Memory B cell (primary cell): ENCODE measurements at places on chromosomes 2 and 18.

GRCh38 chr2:230569298-230569697 lies 143.3 kb upstream of the CAB39 start:
- no peaks in the 10 kb centered on the region for H3K27me3 ChIP-seq
- H3K4me3 ChIP-seq: no peak overlapping the region
- no peak for DNase-seq
- H3K36me3 ChIP-seq: peaks cover 25% of the 10 kb centered on the region
- no peak overlapping the region for H3K27ac ChIP-seq
- peaks cover 9% of the 10 kb centered on the region for H3K4me1 ChIP-seq

DNA sequence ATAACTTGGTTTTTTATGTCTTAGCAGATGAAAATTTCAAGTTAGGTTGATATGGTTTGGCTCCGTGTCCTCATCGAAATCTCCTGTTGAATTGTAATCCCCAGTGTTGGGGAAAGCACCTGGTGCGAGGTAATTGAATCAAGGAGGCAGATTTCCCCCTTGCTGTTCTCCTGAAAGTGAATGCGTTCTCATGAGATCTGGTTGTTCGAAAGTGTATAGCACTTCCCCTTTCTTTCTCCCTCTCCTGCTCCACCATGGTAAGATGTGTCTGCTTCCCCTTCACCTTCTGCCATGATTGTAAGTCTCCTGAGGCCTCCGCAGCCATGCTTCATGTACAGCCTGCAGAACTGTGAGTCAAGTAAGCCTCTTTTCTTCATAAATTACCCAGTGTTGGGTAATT lies 242.1 kb upstream of the TNP1 start:
- no peaks in the 10 kb centered on the region for H3K36me3 ChIP-seq
- no peak overlapping the region for H3K27ac ChIP-seq
- no peak for DNase-seq
- H3K27me3 ChIP-seq: peaks cover 3% of the 10 kb centered on the region
- H3K4me3 ChIP-seq: no peak overlapping the region
- no peaks in the 10 kb centered on the region for H3K4me1 ChIP-seq

DNA sequence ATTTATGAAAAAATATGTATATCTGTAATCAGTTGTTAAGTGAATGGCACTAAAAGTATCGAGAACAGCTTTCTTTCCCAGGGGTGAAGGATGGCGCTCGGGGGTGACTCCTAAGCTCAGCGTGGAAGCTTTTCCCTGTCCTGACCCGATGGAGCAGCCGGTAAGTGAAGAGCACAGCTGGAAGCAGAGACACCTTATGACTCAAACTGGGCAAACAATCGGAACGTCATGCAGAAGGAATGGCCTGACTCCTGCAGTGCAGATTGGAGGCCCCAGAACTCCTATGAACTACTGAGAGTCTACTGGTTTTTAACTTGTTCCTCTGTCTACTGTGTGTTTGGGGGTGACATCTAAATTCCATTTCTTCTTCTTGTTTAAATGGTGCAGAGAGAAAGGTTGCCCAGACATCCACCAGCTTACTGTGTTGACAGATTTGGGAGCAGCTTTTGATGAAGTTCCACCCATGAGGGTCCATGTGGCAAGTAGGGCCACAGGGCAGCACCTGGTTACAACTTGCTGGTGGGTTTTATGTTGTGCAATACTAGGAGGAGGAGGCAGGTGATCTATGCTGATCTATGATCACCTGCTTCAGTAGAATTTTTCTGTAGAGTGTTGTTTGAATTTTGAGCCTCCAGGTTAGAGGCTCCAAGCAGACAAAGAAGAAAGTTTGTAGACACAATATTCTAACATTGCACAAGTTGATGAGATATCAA lies 52.8 kb upstream of the TMEM182 start:
- H3K27me3 ChIP-seq: peaks cover 6% of the 10 kb centered on the region
- H3K4me3 ChIP-seq: no peak overlapping the region
- H3K36me3 ChIP-seq: no peaks in the 10 kb centered on the region
- no peak for DNase-seq

- no peak overlapping the region for H3K4me3 ChIP-seq
- H3K27me3 ChIP-seq: peaks cover 2% of the 10 kb centered on the region
- no peaks in the 10 kb centered on the region for H3K36me3 ChIP-seq
- H3K4me1 ChIP-seq: no peaks in the 10 kb centered on the region
These were observed 87.6 kb upstream of the TEX51 start for GRCh38 chr2:126811101-126811500.

- peaks cover 14% of the 10 kb centered on the region for H3K27me3 ChIP-seq
- H3K36me3 ChIP-seq: no peaks in the 10 kb centered on the region
- H3K27ac ChIP-seq: no peak overlapping the region
- H3K4me3 ChIP-seq: no peak overlapping the region
- no peak for DNase-seq
These were observed 40.0 kb downstream of the ETAA1 start for GRCh38 chr2:67437114-67437513.

DNA sequence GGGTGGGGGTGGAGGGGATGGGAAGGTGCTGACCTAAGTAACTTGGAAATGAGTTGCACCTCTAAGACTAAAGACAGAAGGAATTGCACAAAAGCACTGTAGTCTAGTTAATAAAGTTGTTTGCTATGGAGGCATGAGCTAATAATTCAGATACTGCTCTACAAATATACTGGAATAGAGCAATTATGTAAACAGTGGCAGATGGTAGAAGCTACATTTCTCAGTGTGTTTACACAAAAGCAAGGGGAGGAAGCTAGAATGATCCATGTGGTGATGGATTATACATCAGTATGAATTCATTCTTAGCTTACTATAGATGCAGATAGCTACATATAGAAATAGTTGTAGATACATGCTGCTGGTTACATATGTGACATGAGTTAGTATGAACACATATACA lies 27.6 kb upstream of the UBE2F start:
- H3K27ac ChIP-seq: no peak overlapping the region
- no peak overlapping the region for H3K4me3 ChIP-seq
- peaks cover 19% of the 10 kb centered on the region for H3K27me3 ChIP-seq
- no peaks in the 10 kb centered on the region for H3K36me3 ChIP-seq
- peaks cover 7% of the 10 kb centered on the region for H3K4me1 ChIP-seq
- DNase-seq: no peak

GRCh38 chr18:12911025-12911928 lies 27.2 kb upstream of the PTPN2 start:
- no peak overlapping the region for H3K27ac ChIP-seq
- H3K4me3 ChIP-seq: peak overlapping the region; percentile 74
- DNase-seq: peak; percentile 28
- no peaks in the 10 kb centered on the region for H3K4me1 ChIP-seq
- H3K27me3 ChIP-seq: peaks cover 1% of the 10 kb centered on the region

DNA sequence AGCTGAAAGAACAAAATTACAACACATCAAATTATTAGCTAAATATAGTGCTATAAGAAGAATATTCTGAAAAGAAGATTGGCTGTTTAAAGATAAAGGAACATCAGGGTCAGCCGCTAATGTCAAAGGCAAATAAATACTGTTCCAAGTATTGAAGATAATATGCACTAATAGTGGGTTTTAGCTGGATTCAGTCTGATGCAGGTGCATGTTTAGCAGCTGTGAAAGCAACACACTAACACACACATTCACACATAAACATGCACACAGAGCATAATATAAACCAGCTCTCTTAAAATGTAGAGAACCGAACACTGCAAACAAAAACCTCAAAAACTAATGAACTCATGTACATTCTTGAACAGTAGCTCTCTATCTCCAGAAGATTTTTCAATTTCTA lies 634.6 kb downstream of the ERBB4 start:
- no peak overlapping the region for H3K27ac ChIP-seq
- H3K4me1 ChIP-seq: no peaks in the 10 kb centered on the region
- no peak overlapping the region for H3K4me3 ChIP-seq
- DNase-seq: no peak

GRCh38 chr2:100012561-100012960 lies 129.8 kb downstream of the AFF3 start:
- no peak for DNase-seq
- H3K27me3 ChIP-seq: no peaks in the 10 kb centered on the region
- peaks cover 24% of the 10 kb centered on the region for H3K4me1 ChIP-seq
- peaks cover 20% of the 10 kb centered on the region for H3K36me3 ChIP-seq
- no peak overlapping the region for H3K4me3 ChIP-seq

DNA sequence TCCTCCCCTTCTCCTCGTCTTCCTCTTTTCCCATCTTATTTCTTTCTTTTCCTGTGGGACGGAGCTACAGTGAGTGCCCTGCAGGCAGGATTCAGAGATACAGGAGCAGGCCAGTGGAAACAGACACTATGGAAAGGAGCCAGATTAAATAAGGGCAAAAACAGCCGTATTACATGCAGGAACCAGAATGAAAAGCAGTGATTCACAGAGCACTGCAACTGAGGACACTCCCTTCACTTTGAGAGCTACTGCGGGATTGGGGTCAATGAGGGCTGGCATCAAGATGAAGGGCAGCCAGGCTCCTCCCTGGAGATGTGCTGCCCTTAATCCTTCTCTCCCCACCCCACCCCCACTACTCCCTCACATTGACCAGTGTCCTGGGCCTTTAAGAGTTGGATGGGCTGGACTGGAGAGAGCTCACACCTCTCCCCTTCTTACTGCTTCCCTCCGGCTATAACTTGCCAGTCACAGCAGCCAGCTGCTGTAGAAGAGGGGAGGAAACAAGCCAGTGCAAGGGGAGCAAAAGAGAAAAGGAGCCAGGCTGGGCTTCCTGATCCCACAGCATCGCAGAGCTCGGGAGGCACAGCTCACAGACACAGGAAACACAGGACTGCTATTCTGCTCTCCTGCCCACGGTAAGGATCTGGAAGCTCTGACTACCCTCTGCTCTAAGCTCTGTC lies at the start of gene PLCD4:
TSS of gene PLCD4 (plus strand) at position 464 of the 680 bp plus-strand sequence. CDS start 7,841 bp downstream, outside the sequence.
- H3K36me3 ChIP-seq: peaks cover 2% of the 10 kb centered on the region
- H3K27me3 ChIP-seq: peaks cover 8% of the 10 kb centered on the region
- H3K27ac ChIP-seq: no peak within 1 kb of the TSS
- peaks cover 2% of the 10 kb centered on the region for H3K4me1 ChIP-seq
- H3K4me3 ChIP-seq: no peak within 1 kb of the TSS

GRCh38 chr2:61660511-61661388 lies 122.6 kb upstream of the XPO1 start:
- H3K27ac ChIP-seq: no peak overlapping the region
- no peak for DNase-seq
- no peaks in the 10 kb centered on the region for H3K27me3 ChIP-seq
- no peaks in the 10 kb centered on the region for H3K4me1 ChIP-seq
- no peak overlapping the region for H3K4me3 ChIP-seq
- no peaks in the 10 kb centered on the region for H3K36me3 ChIP-seq

- no peak overlapping the region for H3K4me3 ChIP-seq
- no peak overlapping the region for H3K27ac ChIP-seq
- DNase-seq: no peak
- no peaks in the 10 kb centered on the region for H3K4me1 ChIP-seq
These were observed 75.7 kb upstream of the RAB6C start for GRCh38 chr2:129903586-129904425.

- no peak for DNase-seq
- H3K4me3 ChIP-seq: no peak overlapping the region
- peaks cover 6% of the 10 kb centered on the region for H3K4me1 ChIP-seq
These were observed 14.6 kb downstream of the NMUR1 start for GRCh38 chr2:231515603-231516002.

DNA sequence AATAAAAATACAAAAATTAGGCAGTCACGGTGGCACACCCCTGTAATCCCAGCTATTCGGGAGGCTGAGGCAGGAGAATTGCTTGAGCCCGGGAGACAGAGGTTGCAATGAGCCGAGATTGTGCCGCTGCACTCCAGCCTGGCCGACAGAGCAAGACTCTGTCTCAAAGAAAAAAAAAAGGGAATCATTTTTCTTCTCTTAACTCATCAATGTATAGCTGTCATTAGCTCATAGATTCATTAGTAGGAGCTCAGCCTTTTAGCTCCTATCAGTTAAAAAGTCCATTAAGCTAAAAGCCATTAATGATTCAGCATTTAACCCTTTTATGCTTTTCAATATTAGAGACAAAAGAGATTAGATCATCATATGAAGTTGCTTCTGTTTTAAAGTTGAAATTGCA lies 5.8 kb upstream of the NBAS start:
- no peak for DNase-seq
- H3K27me3 ChIP-seq: peaks cover 3% of the 10 kb centered on the region
- no peak overlapping the region for H3K4me3 ChIP-seq
- H3K4me1 ChIP-seq: peaks cover 3% of the 10 kb centered on the region

- H3K27ac ChIP-seq: no peak overlapping the region
- H3K36me3 ChIP-seq: peaks cover 22% of the 10 kb centered on the region
- H3K27me3 ChIP-seq: no peaks in the 10 kb centered on the region
- no peak overlapping the region for H3K4me3 ChIP-seq
- H3K4me1 ChIP-seq: no peaks in the 10 kb centered on the region
These were observed 223.3 kb upstream of the STON1 start for GRCh38 chr2:48306409-48307284.

- no peak for DNase-seq
- H3K4me1 ChIP-seq: peaks cover 2% of the 10 kb centered on the region
- no peak overlapping the region for H3K27ac ChIP-seq
- peaks cover 16% of the 10 kb centered on the region for H3K36me3 ChIP-seq
- H3K27me3 ChIP-seq: no peaks in the 10 kb centered on the region
- H3K4me3 ChIP-seq: no peak overlapping the region
These were observed 127.8 kb downstream of the AGPS start for GRCh38 chr2:177520324-177520723.

DNA sequence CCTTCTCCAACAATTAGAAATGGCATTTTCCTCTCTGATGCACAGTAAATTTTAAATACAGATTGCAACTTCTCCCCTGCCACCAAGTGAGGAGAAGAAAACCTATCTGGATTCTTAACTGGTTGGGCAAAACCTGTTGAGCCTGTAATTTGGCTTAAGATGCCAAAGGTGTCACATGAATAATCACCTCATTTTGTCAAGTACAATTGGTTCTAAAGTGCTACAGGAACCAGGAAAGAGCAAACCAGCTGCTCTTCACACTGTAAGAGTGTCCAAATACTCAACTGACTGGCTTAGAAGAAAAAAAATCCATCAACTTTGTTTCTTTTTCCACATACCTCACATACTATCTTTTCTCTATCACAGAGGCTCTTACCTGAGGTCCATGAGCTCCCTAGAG lies 35.4 kb downstream of the NPC1 start:
- no peak for DNase-seq
- no peak overlapping the region for H3K4me3 ChIP-seq
- H3K27me3 ChIP-seq: no peaks in the 10 kb centered on the region

GRCh38 chr18:23143016-23143814 lies 7.9 kb downstream of the CABLES1 start:
- no peak overlapping the region for H3K27ac ChIP-seq
- peaks cover 3% of the 10 kb centered on the region for H3K4me1 ChIP-seq
- H3K4me3 ChIP-seq: no peak overlapping the region
- no peak for DNase-seq
- no peaks in the 10 kb centered on the region for H3K36me3 ChIP-seq

GRCh38 chr2:100976645-100977391 lies 25.3 kb upstream of the RPL31 start:
- no peak overlapping the region for H3K27ac ChIP-seq
- H3K36me3 ChIP-seq: no peaks in the 10 kb centered on the region
- peak; percentile 25 for DNase-seq
- peak overlapping the region; percentile 68 for H3K4me3 ChIP-seq

GRCh38 chr18:49645841-49646351 lies 84.0 kb downstream of the LIPG start:
- no peak overlapping the region for H3K27ac ChIP-seq
- no peaks in the 10 kb centered on the region for H3K4me1 ChIP-seq
- peaks cover 7% of the 10 kb centered on the region for H3K27me3 ChIP-seq
- H3K36me3 ChIP-seq: no peaks in the 10 kb centered on the region
- no peak overlapping the region for H3K4me3 ChIP-seq

- no peaks in the 10 kb centered on the region for H3K27me3 ChIP-seq
- DNase-seq: no peak
- H3K4me3 ChIP-seq: no peak overlapping the region
- H3K27ac ChIP-seq: no peak overlapping the region
- peaks cover 10% of the 10 kb centered on the region for H3K36me3 ChIP-seq
These were observed 15.5 kb downstream of the ITPRID2 start for GRCh38 chr2:181907057-181907456.

GRCh38 chr2:207054521-207054920 lies 111.2 kb downstream of the KLF7 start:
- H3K36me3 ChIP-seq: no peaks in the 10 kb centered on the region
- H3K27me3 ChIP-seq: peaks cover 4% of the 10 kb centered on the region
- no peaks in the 10 kb centered on the region for H3K4me1 ChIP-seq
- no peak for DNase-seq
- no peak overlapping the region for H3K4me3 ChIP-seq
- no peak overlapping the region for H3K27ac ChIP-seq
